ENCODE measurements at places on chromosomes 5 and 9.
A peak's percentile ranks its signal among the peaks of the same experiment; 100 is the strongest.

GRCh38 chr9:37210737-37211523, 90.6 kb downstream of the ZCCHC7 start:
- DNase-seq = no peak

DNA sequence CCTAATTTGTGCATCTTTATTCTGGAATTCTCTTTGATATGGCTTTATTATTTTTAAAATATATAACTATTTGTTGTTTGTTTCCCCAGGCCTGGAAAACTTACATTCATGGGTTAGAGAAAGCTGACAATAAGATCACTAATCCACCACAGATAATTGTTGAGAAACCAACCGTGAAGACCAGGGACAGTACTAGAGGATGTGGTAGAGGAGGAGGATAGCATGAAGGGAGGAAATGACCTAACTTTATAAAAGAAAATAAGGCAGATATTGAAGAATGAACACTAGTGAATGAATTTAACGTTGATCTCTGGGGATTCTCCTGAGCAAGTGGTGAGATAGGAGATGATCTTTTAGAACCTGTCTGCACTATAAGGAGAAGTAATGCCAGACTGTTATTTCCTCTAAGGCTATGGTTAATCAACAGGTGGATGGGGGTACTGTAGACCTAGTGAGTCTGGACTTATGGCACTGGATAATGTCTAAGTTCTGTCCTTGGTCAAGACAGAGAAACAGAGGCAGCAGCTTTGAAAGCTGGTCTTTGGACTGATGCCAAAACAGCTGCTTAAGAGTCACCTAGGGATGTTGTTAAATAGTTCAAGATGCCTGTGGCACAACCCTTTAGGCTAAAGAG, 52.4 kb downstream of the NREP start:
- no peak for DNase-seq

DNA sequence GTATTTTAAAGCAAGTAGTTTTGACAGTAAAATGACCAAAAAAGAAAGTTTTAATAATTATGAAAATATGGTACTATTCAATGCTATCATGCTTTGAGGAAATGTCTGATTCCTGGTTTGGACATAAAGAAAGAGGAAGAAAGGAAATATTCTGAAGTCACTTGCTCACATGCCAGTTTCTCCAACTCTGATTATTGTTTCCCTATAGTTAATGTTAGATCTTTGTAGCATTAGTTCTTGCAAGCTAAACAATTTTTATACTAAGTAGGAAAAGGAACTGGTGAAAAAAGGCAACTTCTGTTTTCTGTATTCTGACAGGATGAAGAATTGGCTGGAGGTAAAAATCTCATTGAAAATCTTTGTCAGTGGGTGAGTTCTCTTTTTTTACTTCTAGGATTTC, 119.5 kb downstream of the YTHDC2 start:
- no peak for DNase-seq

GRCh38 chr5:76111477-76112174, 28.4 kb downstream of the SV2C start:
- no peak for DNase-seq

DNA sequence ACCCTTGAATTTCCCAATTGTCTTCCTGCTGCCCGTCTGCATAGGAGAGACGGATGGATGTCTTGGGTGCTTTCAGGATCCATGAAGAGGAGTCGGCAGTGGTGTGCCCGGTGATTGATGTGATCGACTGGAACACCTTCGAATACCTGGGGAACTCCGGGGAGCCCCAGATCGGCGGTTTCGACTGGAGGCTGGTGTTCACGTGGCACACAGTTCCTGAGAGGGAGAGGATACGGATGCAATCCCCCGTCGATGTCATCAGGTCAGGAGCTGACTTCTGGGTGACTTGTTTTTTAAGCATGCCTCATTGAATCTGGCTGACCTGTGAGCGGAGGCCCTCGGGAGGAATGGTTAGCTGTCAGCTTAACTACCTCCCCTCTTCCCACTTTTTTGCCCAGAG, 24.2 kb downstream of the GALNT12 start:
- DNase-seq = no peak

GRCh38 chr5:116506488-116506887, 68.1 kb downstream of the SEMA6A start:
- DNase-seq = no peak

DNA sequence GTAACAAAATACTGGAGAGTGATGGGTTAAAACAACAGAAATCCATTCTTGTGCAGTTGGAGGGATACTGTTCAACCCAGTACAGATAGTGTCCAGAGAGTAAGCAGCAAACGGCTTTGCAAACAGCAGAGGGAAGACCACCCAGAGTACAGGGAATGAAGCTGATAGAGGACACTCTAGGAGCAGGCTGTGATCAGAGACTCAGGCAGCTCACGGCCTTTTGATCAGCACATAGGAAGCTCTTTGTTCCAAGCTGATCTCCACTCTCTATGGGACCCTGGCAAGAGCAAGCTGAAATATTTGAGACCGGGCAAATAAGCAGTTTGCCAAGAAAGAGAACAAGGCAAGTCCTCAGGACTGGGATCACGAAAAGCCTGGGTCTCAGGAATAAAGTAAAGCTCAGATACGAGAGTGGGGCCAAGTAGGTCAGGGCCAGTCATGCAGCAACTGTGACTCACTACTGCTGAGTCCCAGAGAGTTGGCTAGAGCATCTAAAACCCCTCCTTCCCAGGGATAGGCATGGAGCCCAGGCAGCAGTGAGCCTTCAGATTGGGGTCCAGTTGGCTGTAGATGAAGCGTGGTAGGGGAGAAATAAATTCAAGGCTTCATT, 52.4 kb downstream of the MELK start:
- DNase-seq = peak; percentile 29
